H1 (cell line): ENCODE measurements at places on chromosomes 7 and 10. TPM values are rescaled to one million over a fixed set of nuclear protein-coding genes. Genes with fewer than 3 reads are reported as not detected.

GRCh38 chr10:70845816-70846215 lies 30.1 kb downstream of the SGPL1 start:
- DNase-seq, result no peak

DNA sequence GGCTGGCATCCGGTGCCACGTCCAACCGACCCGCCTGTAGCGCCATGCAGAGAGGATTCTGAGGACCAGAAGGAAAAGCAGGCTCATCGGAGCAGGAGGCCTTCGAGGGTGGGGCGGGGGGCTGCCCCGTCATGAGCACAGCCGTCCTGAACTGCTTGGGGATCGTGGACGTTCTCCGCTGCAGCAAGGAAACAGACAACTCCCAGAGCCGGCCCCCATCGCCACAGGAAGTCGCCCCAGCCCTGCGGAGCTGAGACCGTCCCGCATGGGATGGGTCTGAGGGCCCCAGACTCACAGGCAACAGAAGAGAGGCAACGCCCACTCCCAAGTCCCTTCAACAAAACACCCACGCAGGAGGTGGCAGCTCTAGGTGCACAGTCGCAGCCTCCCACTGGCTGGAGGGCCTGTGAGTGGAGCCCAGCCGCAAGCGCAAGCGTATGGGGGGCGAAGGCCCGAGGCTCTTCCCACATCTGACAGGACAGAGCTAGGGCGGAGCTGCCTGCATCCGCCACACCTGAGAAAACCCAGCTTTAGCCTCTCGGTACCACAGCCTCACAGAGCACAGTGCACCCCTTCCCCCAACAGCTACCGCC lies 64.7 kb upstream of the TNRC18 start:
- no peak for DNase-seq

DNA sequence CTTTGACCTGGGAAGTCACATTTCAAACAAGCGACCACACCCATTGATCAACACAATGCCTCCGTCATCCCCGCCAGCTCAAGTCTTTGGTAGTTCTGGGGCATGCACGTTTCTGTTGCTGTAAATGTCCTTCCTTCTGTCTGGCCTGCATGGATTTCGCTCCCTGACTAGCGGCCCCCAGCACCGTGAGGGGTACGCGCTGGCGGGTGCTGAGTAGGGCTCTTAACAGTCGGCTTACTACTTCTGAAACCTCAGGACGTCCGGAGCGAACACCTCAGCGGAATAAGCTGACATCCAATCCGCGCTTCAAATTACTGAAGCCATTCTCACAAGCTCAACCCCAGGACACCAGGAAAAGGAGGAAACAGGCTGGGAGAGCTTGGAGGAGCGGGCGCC lies 505 bp downstream of the NUDCD3 start:
- no peak for DNase-seq

DNA sequence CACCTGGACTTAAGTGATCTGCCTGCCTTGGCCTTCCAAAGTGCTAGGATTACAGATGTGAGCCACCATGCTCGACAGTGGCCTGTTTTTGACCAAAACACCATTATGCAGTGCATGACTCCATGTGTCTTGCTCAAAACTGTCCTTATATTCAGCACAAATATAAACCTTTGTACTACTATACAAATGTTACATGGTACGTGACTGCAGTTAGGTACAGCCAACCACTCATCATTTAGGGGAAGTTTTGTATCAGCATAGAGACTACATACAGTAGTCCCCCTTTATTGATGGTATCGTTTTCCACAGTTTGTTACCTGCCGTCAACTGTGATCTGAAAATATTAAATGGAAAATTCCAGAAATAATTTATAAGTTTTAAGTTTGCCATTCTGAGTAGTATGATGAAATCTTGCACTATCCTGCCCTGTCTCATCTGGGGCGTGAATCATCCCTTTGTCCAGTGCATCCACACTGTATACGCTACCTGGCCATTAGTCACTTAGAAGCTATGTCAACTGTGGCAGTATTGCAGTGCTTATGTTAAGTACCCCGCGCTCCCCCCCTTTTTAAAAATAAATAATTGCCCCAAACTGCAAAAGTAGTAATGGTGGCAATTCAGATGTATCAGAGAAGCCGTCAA lies 23.3 kb upstream of the ZNF282 start:
- DNase-seq, result no peak

DNA sequence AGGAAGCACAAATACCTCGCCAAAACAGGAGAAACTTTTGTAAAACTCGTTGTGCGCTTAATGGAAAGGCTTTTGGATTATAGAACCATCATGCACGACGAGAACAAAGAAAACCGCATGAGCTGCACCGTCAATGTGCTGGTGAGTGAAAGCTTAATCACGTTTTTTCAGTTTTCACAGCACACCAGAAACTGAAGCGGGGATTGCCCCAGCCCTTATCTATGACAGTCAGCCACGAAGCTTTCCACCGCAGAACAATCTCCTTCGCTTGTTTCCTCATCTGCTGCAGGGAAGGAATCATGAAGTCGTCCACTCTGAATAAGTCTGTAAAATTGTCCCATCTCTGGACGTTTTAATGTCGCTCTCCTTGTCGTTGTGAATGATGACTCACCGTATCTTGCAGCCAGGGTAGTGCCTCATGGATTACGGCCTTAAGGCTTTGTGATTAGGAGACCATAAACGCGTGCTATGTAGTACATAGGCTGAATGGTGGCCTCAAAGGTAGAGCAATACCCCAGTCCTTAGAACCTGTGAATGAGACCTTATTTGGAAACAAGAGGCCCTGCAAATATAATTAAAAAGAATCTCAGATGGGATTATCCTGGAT lies 174.9 kb upstream of the NPS start:
- no peak for DNase-seq

DNA sequence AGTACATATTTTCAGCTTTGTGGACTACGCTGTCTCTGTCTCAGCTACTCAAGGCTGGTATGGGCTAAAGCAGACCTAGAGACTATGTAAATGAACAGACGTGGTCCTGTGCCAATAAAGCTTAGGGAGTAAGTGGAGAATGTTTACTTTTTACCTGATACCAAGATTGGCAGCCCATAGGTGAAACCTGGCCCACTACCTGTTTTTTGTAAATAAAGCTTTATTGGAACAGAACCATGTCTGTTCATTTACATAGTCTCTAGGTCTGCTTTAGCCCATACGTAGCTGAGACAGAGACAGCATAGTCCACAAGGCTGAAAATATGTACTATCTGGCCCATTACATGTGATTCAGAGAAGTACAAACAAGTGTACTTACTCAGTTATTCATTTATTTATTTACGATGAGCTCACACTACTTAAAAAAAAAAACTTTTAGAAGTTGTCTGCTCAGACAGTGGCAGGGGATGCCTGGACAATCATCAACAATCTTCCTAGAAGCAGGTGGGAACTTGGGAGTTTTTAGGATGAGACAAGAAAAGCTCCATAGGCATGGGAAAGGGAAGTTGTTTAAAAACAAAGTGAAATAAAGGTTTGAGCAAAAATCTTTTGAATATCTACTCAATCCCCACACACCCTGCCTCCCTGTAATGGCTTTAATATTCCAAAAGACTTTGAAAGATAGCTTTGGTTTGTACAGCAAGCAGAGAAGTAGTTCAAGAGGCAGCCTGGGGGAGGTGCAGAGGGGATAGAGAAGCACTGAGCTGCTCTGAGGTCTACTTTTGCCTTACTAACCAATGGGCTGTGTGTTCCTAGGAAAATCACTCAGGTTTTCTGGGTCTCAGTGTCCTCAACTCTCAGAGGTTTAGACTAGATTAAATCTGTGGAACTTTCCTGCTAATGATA lies 114.4 kb upstream of the AFAP1L2 start:
- DNase-seq, result no peak

DNA sequence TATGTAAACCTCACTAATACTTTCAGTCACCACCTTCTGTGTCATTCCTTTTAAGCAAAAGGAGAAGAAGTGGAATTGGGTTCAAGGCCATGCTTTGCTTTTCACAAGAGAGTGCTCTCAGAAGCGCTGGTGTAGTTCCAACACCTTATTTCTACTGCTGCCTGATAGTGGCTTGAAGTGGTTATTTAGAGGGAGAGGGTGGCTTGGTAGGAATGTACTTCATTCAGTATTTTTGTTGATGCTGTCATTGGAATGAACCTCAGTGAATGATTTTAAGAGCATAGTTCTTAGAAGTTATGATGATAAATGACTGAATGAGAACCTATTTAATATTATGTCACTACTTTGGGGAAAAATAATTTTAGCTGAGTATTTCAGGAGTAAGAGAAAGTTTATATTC lies 396.7 kb downstream of the EXOC4 start:
- DNase-seq, result no peak

DNA sequence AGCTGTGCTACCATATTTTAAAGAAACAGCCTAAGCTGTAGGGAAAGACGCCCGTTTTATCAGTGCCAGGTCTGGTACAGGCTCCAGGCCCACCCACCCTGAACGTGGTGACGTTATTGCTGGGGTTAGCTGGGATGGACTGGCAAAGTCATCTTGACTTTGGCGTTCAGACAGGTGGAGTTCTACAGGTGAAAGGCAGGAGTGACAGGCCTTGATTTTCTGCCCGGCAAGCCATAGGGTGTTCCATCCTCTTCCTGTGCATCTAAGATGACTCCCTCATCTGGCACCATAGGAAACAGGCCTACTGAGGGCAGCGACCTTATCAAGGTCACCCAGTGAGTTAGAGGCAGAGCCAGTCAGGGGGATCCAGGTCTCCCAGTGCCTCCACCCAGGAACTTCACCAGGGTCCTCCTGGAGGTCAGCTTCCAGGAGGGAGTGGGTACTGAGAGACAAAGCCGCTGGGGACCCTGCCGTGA lies 41.6 kb downstream of the HK1 start:
- no peak for DNase-seq

GRCh38 chr7:157685430-157686284 lies 348.9 kb downstream of the DNAJB6 start:
- DNase-seq, result peak; percentile 69

GRCh38 chr7:99699946-99700345 lies 20.1 kb upstream of the CYP3A5 start:
- DNase-seq, result no peak

GRCh38 chr7:44103923-44104859 lies at the start of gene AEBP1:
Gene AEBP1 (plus strand): TSS chr7:44104345. CDS start chr7:44104666, 321 bp downstream.
- peak; percentile 78 for DNase-seq

DNA sequence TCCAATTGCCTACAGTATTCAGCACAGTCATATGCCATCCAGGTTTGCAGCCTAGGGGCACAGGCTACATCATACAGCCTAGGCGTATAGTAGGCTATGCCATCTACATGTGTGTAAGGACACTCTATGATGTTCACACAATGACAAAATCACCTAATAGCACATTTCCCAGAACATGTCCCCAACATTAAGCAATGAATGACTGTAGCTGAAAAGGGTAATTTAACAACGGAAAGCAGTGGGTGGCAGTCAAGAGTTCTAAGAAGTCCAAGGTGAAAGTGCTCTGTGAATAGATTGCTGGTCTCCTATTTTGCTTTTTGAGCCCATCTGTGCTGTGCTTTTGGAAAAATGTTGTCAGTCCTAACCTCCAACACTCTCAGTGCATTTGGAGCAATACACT lies 162.6 kb downstream of the KLF6 start:
- DNase-seq, result no peak

DNA sequence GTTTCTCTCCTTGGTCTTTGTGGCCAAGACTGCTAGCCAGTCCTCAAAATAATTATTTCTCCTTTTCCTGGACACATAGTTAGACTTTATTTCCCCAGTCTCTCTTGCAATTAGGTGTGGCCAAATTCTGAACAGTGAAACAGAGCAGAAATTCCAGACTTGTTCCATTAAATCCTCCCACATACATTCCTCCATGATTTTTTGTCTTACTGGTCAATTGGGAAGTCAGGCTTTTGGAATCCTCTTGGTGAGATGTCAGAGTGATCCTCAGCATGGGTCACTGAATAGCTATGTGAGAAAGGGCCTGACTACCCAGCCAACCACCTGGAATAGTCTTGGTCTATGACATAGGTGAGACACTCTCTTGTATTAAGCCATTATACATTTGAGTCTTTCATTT lies 164.2 kb downstream of the DGKI start:
- DNase-seq, result no peak

- no peak for DNase-seq
Measured at GRCh38 chr10:71267508-71268240, 51.4 kb upstream of the SLC29A3 start.

- DNase-seq, result no peak
Measured at GRCh38 chr10:51188008-51188407, 113.7 kb downstream of the PRKG1 start.

DNA sequence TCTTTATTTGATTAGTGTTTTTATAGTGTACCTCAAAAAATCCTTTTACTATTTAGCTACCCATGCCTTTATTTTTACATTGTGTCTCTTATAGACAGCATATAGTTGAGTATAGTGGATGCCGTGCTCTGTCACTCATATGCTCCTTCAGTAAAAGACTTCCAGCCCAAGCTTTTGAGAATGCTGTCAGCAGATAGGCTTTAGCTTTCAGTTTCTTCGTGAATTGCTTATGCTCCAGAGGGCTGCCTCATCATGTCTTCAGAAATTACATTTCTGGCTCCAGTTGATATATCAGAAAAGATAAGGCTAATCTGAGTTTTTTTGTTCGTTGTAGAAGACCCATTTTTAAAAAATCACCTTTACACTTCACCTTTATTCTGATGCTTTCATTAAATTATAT lies 332.0 kb downstream of the NXPH1 start:
- no peak for DNase-seq

DNA sequence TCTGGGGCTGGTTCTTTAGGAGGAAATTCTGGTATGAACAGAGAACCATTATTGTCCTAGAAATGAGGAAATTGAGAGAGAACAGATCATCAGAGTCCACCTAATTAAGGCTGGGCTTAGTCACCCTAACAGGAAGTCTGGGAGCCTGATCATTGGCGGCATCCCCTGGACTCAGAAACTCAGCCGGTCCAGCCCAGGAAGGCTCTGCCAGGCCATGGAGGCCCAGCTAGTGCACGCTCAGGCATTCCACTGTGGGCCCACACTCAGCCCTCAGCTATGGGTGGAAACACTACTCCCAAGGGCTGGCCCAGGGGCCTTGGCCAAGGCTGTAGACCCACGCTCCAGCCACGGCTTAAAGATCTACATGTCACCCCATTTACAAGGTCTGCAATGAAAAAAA lies 109.2 kb downstream of the PTPN20 start:
- DNase-seq, result no peak

GRCh38 chr10:7239312-7239985 lies 171.4 kb downstream of the SFMBT2 start:
- no peak for DNase-seq

Gene SH2D4B
- 0.10 and 0.13 TPM in 2 replicates for total RNA-seq

Gene COBL
- total RNA-seq, result 36.5 and 40.4 TPM in 2 replicates

Gene CYP2C18
- total RNA-seq, result 0.13 TPM in 1 of 2 replicates, not detected in the other

Gene COL28A1
- total RNA-seq, result 0.22 and 0.44 TPM in 2 replicates

Gene MKX
- 0.92 and 1.3 TPM in 2 replicates for total RNA-seq
